Aorta (tissue), 5 donors: ENCODE measurements at places on chromosomes 3 and 15.

DNA sequence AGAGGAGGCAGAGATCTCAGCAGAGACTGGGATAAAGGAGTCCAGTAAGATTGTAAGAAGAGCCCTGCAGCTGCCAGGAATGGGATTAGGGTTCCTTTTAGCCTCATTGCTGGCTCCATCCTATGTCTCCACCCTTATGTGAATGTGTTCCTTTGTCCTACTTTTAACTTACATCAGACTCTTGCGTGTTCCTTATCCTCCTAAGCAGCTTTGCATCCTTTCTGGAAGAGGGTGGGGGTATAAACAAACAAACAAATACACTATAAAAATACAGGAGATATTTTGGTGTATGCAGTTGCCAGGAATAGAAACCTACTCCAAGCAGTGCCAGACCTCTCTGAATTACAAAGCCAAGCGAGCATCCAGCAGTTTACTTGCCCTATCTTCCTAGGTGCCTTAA is 194.7 kb downstream of the ADAMTS9 start:
- no peak for DNase-seq

- DNase-seq: no peak
These were observed 16.3 kb downstream of the ARL8B start for GRCh38 chr3:5138214-5138981.

DNA sequence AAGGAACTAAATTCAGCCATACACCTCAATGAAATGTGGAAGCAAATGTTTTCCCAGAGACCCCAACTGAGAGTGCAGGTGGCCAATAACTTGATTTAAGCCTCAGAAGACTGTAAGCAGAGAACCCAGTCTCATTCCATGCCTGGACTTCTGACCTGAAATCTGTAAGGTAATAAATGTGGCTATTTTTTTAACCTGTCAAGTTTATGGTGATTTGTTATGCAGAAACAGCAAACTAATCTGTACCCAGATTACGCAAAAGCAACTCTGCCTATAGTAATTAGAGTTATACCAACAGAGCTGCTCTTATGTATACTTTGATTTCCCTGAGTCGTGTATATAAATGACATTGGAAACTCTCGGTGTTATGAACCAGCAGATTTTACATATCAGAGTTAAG is 534.0 kb upstream of the NAALADL2 start:
- no peak for DNase-seq

GRCh38 chr15:90271459-90272166 is 6.1 kb downstream of the NGRN start:
- no peak for DNase-seq

- no peak for DNase-seq
These were observed 31.7 kb downstream of the BTLA start for GRCh38 chr3:112467539-112467938.
